ENCODE measurements at places on chromosomes 6 and 20.

DNA sequence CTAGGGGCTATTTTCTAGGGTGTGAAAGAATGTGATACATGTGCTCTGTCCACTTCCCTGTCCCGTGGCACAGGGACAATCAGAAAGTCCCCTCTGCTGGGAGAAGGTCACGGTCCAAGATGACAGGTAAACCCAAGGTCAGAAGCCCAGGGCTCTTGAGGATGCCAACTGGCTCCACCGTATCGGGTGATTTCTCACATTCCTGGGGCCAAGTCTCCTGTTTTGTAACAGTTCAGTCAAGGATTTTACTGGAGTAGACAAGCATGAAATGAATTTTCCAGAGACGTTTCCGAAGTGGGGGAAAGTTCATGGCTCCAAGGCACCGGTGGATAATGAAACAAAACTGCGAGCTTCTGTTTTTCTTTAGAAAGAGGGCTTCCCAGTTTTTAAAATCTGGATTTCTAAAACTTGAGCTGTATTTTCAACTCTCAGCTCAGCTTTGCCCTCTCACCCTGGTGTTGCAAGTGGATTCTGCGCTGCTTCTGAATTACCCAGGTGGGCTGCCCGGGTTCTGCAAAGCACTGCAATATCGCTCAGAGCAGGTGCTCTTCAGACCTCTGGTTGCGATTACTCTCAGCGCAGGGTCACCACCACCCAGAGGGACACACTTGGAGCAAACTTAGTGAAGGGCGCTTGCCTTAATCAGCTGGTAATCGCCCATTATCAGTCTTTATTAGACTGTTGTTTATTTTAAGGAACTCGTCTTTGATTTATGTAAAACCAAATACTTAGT lies 64.4 kb upstream of the TMEM170B start:
- no peak for DNase-seq

DNA sequence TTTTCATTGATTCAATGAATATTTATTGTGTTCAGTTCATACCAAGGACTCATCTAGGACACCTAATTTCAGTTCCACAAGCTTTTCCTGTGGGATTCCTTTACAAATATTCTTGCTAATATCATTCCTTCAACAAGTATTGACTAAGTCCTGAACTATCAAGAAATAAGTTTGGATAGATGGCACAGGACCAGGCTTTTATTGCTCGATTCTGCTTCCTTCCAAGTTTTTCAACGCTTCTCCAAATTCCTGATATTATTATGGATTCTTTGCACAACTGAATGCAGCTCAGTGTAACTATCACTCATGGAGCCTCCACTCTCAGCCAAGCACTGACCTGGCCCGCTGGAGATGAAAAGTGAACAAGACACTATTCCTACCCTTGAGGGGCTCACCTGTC lies 32.7 kb upstream of the COL21A1 start:
- DNase-seq: no peak

DNA sequence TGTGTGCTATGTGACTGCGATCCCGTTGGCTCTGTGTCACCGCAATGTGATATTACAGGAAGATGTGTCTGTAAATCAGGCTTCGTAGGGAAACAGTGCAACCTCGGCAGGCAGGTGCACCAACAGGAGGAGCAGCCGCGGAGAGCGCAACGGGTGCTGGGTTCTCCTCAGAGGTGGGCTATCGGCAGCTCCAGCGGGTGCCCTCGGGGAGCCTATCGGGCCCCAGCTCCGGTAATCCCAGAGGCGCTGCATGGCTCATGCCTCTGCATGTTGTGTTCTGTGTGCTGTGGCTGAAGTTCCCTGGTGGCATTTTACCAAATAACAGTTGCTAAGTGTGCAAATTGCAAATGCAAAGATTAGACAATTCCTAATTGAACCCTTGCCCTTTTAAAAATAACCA lies 409.9 kb downstream of the LAMA2 start:
- no peak for DNase-seq

DNA sequence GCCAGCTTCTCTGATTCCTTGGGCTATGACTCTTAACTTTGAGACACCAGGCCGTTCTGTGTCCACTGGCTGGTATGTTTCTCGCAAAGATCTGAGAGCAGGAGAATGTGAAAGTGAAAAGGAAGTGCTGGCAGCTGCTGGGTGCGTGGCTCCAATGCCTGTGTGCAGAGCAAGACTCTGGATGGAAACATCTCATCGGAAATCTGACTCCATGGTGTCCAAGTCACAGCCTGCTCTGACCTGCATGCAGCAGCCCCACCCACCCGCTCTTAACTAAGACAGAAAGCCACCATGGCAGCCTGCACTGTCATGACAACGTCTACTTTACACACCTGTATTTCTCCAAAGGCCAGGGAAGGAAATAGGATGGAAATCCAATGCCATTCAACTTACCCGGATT lies 66.3 kb upstream of the MPC1 start:
- DNase-seq: no peak

GRCh38 chr6:55775029-55775318 lies 100.4 kb downstream of the BMP5 start:
- DNase-seq: no peak

DNA sequence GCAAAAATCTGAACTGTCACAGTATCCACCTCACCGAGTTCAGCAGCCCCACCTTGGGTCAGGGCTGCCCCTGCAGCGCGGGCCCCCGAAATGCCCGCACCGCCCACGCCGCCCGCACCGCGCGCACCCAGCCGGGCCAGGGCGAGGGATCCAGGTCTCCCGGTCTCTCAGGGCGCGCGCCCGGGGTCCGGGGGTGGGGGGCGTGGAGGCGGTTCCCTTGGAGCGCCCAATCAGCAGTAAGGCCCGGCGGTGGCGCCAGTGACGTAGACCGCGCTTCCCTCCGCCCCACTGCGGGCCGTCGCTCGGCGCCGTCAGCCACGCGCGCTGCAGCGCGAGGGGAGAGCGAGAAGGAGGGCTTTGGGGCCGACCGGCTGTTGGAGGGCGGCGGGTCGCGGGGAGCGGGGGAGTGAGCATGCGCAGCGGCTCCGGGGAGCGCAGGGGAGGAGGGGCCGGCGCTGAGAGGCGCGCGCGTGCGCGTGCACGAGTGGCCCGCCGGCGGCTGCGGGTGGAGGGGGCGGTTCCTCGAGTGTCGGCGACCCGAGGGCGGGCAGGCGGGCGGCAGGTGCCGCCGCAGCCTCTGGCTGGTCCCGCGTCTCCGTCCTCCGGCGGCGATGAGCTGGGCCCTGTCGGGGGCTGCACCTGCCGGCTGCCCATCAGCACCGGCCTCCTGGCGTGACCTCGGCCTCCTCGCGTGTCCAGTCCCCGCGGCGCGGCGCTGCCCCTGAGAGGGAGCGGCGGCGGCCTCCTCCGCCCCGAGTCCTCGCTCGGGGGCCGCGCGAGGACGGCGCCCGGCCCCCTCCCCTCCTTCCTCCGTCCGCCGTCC lies at the start of gene TMEM170B:
Gene TMEM170B, plus strand, starts transcription at position 521 of the 823 bp plus-strand sequence. CDS start 529 bp downstream, outside the sequence.
- peak; percentile 98 for DNase-seq
